Right forelimb (tissue), 1 donor: ENCODE measurements at places on chromosomes 12 and 14.

GRCh38 chr14:93909429-93910128, 17.6 kb upstream of the FAM181A start:
- DNase-seq: no peak

GRCh38 chr12:46549527-46550265, 177.1 kb upstream of the SLC38A2 start:
- DNase-seq: no peak

DNA sequence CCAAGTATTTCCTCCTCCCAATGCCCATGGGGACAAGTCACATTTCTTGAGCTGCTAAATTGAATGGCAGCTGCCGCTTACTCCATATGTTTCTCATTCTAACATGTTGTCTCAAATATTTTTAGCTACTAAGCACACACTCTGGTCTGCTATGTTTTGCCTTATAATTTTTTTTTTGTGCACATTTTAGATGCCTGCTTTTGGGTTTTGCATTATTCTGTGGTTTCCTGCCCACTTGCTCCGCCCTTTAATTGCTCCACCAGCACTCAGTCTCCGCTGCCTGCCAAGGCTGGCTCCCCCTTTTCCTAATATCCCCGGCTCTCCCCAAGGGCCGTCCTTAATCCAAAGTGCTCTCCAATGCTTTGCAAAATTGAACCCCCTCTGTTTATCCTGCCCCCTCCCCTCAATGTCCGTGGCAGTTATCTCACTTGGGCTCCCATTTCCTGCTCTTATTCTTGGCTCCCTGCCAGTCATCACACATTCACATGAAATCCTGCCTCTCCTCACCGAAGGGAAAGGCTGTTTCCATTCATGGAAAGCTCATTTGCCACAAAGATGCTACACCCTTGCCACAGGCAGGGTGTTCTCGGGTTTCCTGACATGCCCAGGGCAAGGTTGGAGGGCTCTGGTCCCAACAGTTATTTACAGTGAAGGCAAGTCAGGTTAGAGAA, 79.4 kb downstream of the C12orf75 start:
- peak; percentile 82 for DNase-seq

DNA sequence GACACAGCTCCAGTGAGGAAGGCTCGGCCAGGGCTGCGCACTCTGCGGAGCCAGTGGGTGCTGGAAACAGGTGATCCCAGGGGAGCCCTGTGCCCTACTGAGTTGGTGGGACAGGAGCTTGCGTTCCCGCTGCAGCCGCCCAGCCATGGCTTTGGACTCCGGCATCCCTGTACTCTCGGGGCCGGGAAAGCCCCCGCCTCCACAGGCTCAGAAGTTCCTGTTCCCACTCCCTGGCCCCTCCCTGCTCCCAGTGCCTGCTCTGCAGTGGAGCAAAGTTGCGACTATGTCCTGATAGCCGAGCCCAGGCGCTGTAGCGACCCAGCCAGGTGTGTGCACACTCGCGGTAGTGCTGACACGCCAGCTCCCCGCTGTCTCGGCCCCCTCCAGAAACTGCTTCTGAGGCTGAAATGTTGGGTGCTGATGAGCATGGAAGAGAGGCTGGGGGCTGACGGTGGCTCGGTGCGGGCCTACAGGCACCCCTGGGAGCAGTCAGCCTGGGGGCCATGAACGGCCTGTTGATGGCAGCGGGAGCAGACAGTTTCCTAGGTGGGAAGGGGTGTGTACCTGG, 344.6 kb upstream of the MGAT4C start:
- DNase-seq: no peak

GRCh38 chr12:85765453-85765869, 70.7 kb downstream of the RASSF9 start:
- no peak for DNase-seq

- no peak for DNase-seq
Measured at GRCh38 chr14:30252783-30253674, 305.9 kb upstream of the G2E3 start.

- DNase-seq: peak; percentile 59
Measured at GRCh38 chr12:128976120-128976738, 123.0 kb downstream of the GLT1D1 start.

- DNase-seq: no peak
Measured at GRCh38 chr14:58826845-58827686, 189.3 kb downstream of the DACT1 start.

GRCh38 chr12:120738252-120739030, 12.8 kb downstream of the ACADS start:
- DNase-seq: no peak
